ENCODE measurements at places on chromosomes 6 and 20. TPM values are rescaled to one million over a fixed set of nuclear protein-coding genes. Genes with fewer than 3 reads are reported as not detected.

DNA sequence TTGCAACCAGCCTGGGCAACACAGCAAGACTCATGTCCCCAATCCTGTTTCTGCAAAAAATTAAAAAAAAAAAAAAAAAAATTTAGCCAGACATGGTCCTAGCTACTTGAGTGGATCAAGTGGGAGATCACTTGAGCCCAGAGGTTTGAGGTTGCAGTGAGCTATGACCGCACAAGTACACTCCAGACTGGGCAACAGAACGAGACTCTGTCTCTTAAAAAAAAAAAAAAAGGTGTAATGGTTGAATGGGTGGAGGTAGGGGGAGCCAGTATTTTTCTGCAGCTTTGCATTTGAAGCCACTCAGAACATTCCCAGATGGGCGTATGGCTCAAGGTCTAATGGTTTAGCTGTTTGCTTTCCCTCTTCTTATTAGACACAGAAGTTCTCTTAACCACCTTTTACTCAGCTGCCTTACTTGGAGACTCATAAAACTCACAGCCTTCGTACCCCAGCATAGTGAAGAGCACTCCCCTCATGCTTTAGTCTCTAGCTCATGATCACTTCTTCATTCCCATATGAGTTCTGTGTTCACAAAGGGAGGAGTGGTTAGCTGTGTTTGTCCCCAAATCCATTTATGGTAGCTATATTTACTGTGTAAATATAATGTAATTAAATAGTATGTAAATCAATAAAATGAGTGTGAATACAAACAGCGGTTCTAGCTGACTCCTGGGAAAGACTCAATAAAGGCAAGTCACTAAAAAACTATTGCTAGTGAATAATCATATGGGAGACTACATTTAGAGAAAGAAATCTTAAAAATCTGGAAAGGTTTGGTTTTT is 9.0 kb downstream of the FKBP1A start:
- no peaks in the 10 kb centered on the region for H3K27me3 ChIP-seq
- H3K4me1 ChIP-seq = peaks cover 4% of the 10 kb centered on the region

GRCh38 chr6:47234266-47234933 is 75.3 kb downstream of the TNFRSF21 start:
- no peaks in the 10 kb centered on the region for H3K27me3 ChIP-seq
- no peak overlapping the region for H3K27ac ChIP-seq
- peaks cover 15% of the 10 kb centered on the region for H3K4me1 ChIP-seq
- peaks cover 19% of the 10 kb centered on the region for H3K36me3 ChIP-seq
- no peak overlapping the region for H3K4me3 ChIP-seq

The BEND6 gene
- 6.6 TPM for total RNA-seq

The TTLL9 gene
- 0.67 TPM for total RNA-seq

The ZSCAN23 gene
- 13.9 TPM for total RNA-seq

Data from mesothelial cell of epicardium (in vitro differentiated cells).